ENCODE measurements at places on chromosomes 16 and 17.

DNA sequence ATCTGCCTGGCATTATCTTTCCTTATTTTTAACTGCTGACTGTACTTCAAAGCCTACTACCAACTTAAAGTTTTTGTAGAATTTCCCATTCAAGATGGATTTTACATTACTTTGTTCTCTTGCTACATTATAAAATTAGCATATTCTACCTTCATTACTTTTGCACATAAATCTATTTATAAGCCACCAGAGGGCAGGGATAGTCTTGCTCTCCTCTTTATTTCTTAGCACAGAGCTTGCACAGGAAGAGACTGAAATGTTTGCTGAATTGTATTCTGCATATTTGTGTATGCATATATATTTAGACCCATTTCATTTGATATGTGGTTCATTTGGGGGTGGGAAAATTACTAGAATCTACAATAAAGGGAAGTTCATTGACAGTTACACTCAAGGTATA is 108.0 kb downstream of the SKAP1 start:
- no peak for DNase-seq

GRCh38 chr17:36934144-36934691 is 3.1 kb upstream of the LHX1 start:
- no peak for DNase-seq

- DNase-seq, result peak; percentile 61
These were observed 18.8 kb downstream of the ALOX15B start for GRCh38 chr17:8057691-8058114.

DNA sequence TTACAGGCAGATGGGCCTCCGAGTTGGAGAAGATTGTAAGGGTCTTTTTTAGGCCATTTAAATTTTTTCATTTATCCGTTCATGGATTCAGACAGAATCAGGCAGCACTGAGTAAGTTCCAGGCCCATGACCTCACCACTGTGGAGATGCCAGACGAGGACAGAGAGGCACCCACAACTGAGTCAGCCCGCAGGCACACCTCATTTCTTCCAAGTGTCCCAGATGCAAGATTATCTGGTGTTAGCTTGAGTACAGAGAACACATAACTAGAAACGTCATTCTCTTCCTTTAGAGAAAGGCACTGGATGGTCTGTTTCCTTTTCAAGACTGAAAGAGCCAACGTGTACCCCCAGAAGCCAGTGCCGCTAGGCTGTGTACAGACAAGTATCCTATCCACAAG is 16.9 kb downstream of the CLEC16A start:
- DNase-seq, result no peak

DNA sequence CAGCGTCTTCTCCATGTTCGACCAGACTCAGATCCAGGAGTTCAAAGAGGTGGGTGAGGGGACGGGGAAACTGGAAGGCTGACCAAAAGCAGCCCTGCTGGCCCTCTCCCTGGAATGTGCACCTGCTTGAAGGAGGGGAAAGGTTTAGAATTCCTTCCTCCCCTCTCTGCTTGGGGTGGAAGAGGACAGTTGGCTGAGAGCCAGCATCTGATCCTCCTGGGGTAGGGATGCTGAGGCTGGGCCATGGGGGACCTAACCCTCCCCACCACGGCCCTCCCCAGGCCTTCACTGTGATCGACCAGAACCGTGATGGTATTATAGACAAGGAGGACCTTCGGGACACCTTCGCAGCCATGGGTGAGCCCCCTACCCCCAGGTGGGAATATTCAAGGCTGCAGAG is 1.3 kb downstream of the MYL11 start:
- DNase-seq, result no peak

DNA sequence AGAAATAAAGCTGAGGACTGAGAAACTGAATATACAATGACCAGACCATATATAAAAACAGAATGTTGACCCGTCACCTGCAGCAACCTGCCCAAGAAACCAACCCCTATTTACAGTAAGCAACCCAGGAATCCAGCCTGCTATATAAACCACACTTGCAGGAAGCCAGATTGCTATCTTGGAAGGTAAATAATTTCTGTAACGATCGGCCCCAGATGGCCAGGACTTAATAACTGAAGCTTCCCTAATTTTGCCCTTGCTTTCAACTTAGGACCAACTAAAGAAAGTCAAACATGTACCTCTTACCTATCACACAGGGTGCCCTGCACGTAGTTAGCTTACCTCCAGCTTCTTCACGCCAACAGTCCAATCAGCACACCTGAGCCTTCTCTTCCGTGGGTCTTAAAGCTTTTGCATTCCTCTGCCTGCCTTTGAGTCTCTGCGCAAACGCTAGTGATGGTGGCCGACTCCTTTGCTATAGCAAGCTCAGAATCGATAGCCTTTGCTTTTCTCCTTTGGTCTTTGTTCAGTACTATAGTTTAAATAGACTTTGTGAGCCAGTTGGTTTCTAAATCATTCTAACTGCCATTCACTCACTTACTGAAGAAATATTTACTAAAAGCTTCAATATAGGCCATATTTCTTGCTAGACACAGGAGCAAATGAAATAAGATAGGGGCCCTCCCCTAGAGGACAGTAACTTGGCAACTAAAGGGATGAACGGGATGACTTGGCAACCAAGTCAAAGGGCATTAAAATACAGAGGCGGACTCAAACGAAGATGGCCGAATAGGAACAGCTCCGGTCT is 31.3 kb downstream of the MPHOSPH6 start:
- DNase-seq, result no peak

DNA sequence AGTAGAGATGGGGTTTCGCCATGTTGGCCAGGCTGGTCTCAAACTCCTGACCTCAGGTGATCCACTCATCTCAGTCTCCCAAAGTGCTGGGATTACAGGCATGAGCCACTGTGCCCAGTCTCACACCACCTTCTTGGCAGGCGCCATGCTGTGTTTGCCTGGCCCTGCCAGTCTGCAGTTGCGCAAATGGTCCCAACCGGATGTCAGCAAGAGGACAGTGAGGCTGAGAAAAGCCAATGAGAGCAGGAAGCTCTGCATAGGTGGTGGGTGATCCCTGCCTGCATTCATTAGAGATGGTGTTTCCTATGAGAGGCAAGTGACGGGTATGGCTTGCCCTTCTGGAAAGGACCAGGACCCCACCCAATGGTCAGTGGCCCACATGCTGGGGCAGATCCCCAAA is 59.3 kb downstream of the PECAM1 start:
- no peak for DNase-seq

- DNase-seq, result no peak
These were observed 5.2 kb downstream of the TBX4 start for GRCh38 chr17:61457226-61457983.

DNA sequence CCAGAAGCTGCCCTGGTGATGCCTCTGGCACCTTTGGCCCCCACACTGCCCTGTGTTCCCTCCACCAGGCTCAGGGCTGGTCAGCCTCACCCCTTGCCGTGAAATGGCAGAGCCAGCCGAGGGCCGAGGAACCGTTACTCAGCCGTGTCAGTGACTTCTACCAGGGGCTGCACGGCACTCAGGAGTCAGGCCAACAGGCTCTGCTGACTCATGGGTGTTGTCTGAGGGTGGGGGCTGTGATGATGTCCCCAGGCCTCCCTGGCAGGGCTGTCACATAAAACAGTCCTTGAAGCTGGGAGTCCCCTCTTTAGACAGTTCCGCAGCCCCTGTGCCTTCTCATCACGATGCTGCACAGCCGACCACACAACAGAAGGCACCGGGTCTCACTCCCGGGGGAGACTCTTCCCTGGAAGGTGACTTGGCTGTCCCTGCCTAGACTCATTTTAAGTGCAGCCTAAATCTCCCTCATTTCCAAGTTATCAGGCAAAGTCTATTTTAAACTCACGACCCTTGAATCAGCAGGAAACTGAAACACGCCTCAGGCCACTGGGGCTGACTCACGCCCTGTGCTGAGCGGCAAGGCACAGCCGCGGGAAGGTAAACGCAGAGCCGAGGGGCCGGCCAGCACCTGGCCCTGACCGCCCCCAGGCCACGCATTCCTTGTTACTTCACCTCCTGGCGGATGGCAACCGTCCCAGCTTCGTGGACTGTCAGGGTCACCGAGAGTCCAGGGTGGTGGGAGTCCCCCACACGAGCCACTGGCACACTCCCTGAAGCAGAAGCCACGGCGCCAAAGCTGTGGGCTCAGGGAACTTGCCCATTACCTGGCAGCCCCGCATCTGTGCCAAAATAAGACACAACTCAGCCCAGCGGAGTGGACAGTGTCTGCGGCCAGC is 102.6 kb downstream of the ZNF778 start:
- no peak for DNase-seq

- DNase-seq, result no peak
These were observed 850 bp downstream of the PPM1E start for GRCh38 chr17:58756246-58757161.

DNA sequence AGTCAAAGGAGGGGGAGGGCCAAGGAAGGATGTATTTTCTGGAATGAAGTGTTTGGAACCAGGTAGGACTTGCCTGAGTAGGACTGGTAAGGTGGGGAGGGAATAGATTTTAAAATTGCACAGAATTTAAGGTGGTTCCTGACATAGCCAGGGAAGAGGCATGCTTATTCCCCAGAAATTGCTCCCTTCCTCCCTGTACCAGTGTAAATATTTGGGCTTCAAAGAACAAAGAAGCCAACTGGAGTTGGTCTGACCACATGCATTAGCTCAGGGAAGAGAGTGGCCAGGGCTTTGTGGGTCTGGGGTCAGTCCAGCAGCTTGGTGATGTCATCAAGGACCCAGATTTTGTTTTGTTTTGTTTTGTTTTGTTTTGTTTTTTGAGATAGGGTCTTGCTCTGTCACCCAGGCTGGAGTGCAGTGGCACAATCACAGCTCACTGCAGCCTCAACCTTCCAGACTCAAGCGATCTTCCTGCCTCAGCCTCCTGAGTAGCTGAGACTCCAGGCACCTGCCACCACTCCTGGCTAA is 9.3 kb upstream of the MRTFB start:
- DNase-seq, result no peak

DNA sequence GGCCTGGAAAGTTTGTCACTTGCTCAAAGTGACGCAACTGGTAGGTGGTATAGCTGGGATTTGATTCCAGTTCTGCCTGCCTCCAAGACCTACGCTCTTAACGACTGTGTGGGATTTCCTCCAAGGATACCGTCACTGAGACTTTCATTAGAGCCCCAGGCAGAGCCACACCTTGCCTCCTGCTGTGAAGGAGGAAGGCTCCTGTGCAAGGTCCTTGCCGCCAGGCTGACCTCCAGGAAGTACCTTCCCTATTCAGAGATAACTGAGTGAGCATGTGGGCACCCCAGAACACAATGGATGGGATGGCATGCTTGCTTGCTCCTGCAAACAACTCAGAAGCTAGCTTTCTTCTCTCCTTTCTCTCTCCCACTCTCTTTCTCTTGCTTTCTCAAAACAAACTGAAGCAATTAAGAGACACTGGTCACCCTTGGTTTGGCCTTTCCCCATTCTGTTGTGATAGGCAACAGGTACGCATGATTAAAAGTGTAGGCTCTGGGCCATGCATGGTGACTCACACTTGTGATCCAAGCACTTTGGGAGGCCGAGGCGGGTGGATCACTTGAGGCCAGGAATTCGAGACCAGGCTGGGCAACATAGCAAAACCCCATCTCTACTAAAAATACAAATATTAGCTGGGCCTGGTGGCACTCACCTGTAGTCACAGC is 30.7 kb downstream of the CACNG3 start:
- DNase-seq, result no peak

DNA sequence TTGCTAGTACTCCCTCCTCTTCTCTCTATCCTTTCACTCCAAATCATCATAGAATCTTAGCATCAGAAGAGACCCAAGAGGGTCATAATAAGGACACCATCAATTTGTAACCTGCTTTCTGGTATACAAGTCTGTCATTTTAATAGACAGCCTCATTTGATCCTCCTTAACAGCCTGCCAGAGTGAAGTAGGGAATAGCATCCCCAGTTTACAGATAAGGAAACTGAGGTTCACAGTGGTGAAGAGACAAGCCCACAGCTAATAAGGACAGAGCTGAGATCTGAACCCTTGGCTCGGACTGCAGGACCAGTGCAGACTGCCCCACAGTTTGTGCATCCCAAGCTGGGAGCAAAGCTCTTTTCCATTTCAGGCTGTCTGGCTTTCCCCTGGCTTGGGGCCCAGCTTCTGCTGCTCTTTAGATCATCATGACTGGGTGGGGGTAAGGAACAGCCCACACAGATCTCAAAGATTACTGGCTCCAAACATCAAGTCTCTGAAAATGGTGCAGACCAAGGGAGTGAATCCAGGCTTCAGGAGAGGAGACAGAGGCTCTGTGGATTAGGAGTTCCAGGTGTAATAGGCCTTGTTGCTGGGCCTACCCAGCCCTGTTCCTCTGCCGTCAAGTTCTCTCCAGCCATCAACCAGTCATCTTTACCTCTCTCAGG is 10.3 kb upstream of the IGFBP4 start:
- no peak for DNase-seq

GRCh38 chr17:47686664-47687327 is 7.2 kb upstream of the TBKBP1 start:
- DNase-seq, result no peak

- no peak for DNase-seq
These were observed 301.2 kb downstream of the SEC14L1 start for GRCh38 chr17:77441940-77442339.
